Amygdala (tissue), 56 donors: ENCODE measurements at places on chromosomes 3 and 15.
A peak's percentile ranks its signal among the peaks of the same experiment; 100 is the strongest.

GRCh38 chr3:46027736-46028397 lies 584 bp upstream of the XCR1 start:
- DNase-seq, result no peak

DNA sequence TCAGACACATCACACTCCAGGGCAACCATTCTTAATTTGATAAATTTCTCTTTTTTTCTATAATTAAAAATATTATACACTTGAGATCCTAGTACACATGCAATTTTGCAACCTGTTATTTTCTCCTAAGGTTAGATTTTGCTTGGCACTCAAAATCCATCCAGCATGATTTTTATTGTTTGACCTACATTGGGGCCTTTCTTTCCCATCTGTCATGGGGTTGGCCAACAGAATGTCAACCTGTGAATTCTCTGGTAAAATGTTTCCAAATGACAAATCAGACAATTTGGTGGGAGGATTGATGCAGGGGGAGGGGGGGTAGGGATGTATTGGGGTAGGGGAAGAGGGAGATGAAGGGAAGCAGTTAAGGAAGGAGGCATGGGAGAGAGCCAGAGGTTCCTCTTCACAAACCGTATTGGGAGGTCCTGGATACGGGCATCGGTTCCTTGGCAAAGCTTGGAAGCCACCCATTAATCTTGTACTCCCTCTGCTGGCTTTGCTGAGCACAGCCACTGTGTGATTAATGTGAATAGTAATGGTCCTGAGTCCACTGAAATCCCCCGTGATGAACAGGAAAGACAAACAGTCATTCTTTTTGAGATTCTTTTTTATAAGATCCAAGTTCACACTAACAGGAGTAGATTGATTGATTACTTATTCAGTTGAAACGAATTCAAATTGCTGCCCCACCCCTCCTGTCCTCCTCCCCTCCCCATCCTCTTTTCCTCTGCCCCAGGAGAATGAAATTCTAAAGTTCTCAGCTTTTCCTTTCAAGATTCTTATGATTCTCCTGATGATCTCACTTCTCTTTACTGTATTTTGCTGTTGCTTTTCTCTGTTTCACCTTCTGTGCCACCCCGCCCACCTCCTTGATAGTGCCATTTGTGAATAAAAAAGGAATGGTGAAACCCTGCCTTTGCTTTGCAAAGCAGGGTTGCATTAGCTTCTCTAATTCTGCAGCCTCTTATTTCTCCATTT lies 82.2 kb upstream of the SLC25A26 start:
- DNase-seq, result peak; percentile 54

GRCh38 chr3:111605018-111605417 lies 9.9 kb upstream of the ZBED2 start:
- DNase-seq, result no peak

GRCh38 chr3:54954022-54954421 lies 26.2 kb upstream of the LRTM1 start:
- DNase-seq, result no peak

DNA sequence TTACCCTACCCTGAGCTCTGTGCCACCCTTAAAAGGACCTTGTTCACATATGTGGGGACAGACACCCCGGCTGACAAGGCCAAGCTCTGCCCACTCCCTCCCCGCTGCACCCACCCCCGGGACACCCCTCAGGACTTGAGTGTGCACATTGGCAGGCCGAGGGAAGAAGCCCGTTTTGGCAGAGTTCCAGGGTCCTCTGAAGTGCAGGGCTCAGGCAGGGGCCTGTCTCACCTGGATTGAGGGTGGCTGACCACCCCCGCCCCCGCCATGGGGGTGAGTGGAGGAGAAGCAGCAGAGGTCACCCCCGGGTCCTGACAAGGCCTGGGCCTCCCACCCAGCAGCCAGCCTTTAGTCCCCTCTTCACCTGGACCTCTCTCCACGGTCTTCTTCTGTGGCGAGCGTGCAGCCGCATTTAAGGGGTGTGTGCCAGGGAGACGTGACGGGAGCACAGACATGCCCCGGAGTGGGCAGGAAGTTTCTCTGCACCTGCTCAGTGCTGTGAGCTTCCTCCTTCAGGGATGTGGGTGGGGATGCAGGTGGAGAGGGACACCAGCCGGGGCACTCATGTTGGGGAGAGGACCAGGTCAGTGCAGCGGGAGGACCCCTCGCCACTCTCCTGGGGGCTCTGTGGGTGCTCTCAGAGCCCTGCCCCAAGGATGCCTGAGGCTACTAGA lies 50.7 kb downstream of the LINGO1 start:
- peak; percentile 66 for DNase-seq

GRCh38 chr3:112364291-112364690 lies 31.3 kb downstream of the CD200 start:
- DNase-seq, result no peak

GRCh38 chr3:113533534-113533892 lies 1.2 kb downstream of the SIDT1 start:
- no peak for DNase-seq

- DNase-seq, result no peak
These were observed 12.3 kb downstream of the LYZL4 start for GRCh38 chr3:42398080-42398479.

DNA sequence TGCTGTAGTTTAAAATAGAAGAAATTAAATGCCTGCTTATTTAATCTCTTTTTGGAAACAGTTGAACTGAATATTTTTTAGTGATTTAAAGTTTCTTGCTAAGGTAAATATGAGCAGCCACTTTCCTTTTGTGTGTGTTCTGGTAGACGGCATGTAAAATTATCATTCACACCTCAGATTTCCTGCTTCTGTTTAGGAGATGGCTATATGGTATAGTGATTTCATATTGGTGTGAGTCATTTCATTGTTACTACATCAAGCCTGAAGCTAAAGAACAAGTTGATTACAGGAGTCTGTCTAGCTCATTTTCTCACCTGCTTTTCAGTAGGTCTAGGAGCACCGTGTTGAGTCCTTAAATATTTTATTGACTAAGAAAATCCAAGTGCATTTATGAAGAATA lies 2.2 kb downstream of the LRCH3 start:
- DNase-seq, result no peak

DNA sequence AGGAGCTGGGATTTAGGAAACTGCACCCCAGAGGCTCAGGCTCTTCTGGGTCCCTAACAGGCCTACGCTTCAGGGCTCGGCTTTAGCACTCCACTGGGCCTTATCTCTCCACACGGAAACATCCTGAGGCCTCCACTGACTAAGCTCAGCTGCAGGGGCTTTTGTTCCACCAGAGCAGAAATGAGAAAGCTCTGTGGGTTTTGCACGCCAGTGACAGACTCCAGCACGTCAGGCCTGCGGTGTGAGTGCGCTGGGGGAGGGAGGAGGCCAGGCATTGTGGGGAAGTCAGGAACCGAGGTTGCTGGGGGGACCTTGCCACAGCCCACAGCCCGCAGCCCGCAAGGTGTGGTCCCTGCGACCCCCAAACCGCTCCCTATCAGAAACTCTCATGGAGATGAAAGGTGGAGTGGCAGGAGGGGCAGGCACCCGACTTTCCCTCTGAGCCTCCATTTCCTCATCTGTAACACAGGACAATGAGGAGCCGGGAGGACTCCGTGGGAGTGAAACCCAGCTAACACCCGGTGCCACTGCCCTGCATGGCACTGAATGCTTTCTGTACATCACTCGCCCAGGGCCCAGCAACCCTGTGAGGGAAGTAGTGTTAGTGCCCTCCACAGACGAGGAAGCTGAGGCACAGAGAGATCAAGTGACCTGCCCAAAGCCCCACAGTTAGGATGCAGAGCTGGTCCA lies 106.5 kb downstream of the TPRA1 start:
- no peak for DNase-seq

- no peak for DNase-seq
These were observed 221.2 kb downstream of the SNRPN start for GRCh38 chr15:25175789-25176615.

DNA sequence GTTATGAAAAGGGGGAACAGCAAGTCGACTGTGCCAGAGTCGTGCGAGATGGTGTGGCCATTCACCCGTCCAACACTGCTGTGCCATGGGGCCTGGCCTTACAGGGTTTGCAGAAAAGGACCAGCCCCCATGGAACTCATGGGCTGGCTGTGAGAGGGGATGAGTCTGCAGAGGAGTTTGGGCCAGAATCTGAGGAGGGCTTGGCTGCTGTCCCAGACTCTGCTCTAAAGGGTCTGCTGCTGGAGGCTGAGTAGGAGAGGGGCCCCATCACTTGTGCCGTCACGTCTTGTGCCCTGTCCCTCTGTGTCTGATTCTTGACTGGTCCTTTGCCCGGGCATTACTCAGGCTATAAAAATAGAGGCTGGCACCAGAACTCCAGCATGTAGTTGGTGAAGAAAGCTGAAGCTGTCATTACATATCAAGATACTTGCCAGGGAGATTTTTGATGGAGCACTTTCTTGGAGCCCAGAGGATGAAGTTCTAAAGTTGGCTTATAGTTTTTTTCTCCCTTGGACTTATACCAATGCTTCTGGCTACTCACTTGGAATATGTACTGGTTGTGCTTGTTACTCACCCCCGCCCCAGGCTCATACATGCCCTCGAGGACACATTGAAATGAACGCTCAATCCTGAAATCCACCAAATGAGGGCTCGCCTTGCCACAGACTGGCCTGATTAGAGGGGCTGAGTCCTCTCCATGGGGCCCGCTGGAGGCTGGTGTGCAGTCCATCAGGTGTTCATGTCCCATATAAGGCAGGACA lies 10.2 kb downstream of the PXYLP1 start:
- DNase-seq, result peak; percentile 45

DNA sequence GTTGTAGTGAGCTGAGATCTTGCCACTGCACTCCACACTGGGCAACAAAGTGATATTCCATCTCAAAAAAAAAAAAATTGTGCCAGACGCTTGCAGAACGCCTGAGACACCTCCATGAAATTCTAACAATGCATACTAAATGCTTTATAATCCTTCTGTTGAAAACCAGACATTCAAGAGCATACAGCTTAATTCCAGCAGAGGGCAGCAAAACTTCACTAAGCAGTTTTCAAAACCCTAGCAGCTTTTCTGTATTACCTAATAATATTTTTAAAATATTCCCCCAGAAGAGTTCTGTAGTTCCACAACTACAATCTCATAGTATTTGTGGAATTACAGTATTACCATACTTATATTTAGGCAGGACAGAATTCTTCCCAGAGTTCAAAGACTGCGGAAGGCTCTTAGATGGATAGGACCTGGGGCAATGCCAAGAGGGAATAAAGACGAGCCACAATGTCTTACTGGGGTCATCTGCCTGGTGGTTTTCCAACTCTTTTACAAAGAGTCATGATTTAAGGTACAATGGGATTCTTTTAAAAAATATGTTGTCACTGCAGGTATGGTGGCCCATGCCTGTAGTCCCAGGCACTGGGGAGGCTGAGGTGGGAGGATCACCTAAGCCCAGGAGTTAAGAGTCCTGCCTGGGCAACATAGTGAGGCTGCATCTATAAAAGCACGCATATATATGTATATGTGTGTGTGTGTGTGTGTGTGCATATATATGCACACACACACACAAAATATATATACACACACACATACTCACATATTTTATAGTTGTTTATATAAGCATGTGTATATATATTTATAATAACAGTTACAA lies 19.6 kb upstream of the TASOR start:
- peak; percentile 45 for DNase-seq

- no peak for DNase-seq
These were observed 52.6 kb downstream of the HMG20A start for GRCh38 chr15:77473328-77473727.

- no peak for DNase-seq
These were observed 46.1 kb downstream of the SMAD6 start for GRCh38 chr15:66747886-66748707.
